ENCODE measurements at places on chromosomes 13 and 19. TPM values are rescaled to one million over a fixed set of nuclear protein-coding genes. Genes with fewer than 3 reads are reported as not detected.

Gene MEIOSIN
- total RNA-seq: not detected

Gene APOC1
- 7.3 TPM for total RNA-seq

Gene ETV2
- 0.78 TPM for total RNA-seq

Gene ZNF653
- total RNA-seq: 5.3 TPM

Gene CLEC17A
- total RNA-seq: not detected

Gene ZIC2
- total RNA-seq: not detected

Gene AXL
- 13.0 TPM for total RNA-seq

Gene TPTE2
- not detected for total RNA-seq

Gene RYR1
- 1.3 TPM for total RNA-seq

Gene KLK10
- not detected for total RNA-seq

Gene IZUMO4
- 4.3 TPM for total RNA-seq

Gene ZNF626
- 8.6 TPM for total RNA-seq

GRCh38 chr13:109199280-109199679 lies 569.9 kb downstream of the MYO16 start:
- no peak for DNase-seq

DNA sequence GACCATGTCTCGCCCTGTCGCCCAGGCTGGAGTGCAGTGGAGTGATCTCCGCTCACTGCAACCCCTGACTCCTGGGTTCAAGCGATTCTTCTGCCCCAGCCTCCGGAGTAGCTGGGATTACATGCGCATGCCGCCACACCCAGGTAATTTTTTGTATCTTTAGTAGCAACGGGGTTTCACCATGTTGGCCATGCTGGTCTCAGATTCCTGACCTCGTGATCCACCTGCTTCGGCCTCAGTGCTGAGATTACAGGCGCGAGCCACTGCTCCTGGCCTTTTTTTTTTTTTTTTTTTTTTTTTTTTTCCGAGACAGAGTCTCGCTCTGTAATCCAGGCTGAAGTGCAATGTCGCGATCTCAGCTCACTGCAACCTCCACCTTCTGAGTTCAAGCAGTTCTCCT lies 4.9 kb upstream of the KEAP1 start:
- no peak for DNase-seq

DNA sequence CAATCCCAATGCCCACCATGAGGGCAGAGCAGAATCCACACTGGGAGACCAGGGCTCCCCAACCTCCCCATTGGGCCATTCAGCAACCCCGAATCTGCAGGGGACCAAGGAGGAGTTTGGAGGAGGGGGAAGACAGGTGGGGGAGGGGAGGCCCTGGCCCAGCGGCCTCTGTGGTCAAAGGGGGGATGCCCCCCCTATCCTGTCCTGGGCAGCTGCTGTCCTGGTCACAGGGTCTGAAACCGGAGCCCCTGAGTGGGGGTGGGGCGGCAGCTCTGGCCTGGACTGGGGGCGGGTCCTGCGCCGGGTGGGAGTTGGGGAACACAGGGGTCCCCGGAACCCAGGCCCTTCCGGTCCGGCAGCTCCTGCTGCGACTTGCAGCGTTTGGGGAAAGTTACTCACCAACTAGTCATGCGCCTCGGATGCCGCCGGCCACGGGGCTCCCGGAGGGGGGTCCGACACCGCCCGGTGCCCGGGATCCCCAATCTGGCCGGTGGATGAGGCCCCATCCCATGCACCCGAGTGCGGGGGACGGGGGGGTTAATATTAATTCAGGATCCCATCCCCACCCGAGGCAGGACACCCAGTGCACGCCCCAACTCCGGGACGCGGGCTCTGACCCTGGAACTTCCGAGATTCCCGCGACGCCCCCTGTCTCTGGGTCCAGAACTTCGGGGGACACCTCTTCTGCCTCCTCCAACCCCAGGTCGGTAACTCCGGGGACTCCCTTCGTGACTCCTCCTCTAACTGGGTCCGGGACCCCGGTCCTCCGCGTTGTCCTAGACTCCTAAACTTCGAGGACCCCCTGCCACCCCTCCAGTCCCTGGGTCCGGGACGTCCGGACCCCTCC lies 872 bp downstream of the HOMER3 start:
- no peak for DNase-seq
